Activated naive CD4-positive, alpha-beta T cell treated with anti-CD3 and anti-CD28 coated beads, Interleukin-2, amount 50 U/mL, for 72 hours (primary cell): ENCODE measurements at places on chromosomes 1 and 21. TPM values are rescaled to one million over a fixed set of nuclear protein-coding genes. Genes with fewer than 3 reads are reported as not detected.

- DNase-seq, result no peak
Measured at GRCh38 chr1:21951226-21951870, 14.2 kb upstream of the HSPG2 start.

- no peak for DNase-seq
Measured at GRCh38 chr1:119531606-119532323, 24.8 kb downstream of the HSD3B1 start.

DNA sequence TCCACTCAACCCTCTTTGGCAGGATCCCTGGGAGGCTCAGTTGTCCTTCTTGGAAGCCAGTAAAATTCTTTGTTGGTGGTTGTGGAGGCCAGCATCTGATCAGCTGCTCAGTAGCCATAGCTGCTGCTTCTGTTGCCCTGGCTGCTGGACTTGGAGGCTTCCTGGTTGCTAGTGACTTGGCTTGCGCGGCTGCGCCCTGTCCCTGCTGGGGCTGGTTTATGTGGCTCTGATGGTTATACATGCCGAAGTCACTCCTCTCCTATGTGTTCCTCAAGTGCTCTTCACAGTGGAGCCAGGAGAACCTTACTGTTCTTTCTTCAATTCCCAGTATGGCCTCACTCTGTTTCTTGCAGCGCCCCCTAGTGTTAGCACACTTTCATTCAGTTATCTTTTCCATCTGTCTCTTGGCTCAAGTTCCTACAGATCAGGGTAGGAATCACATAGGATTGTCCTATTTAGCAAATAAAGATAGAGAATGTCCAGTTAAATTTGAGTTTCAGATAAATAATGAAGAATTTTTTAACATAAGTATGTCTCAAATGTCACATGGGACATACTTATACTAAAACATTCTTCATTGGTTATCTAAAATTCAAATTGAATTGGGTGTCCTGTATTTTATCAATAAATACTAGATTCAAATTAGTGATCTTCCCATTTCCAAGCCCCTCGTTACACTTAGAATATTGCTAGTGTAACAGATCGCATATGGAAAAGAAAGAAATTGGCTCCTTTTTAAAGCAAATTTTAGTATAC lies 176.5 kb downstream of the TGFB2 start:
- peak; percentile 63 for DNase-seq

DNA sequence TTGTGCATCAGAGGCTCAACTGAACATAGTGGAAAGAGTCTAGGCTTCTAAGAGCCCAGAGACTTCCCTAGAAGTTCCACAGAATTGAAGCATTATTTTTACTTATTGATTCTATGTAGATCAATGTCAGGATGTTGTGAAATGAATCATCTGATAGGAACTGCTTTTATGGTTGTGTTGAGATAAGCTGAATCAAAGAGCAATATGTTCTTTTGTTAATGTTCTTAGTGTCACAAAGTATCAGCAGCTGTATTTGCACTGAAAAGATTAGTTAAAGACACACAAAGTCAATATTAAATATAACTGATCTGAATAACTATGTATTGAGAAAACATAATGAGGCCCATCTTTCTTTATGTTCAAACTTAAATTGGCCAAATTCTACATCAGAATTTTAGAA lies 430.7 kb upstream of the ZRANB2 start:
- DNase-seq, result no peak

DNASE2B gene
- total RNA-seq, result not detected

NLRP3 gene
- 1.3 TPM for total RNA-seq
